Stimulated activated CD8-positive, alpha-beta memory T cell treated with anti-CD3 and anti-CD28 coated beads, Interleukin-7, amount 100 ng/mL, for 1 hour (primary cell): ENCODE measurements at places on chromosomes 3 and 15.
A peak's percentile ranks its signal among the peaks of the same experiment; 100 is the strongest.

DNA sequence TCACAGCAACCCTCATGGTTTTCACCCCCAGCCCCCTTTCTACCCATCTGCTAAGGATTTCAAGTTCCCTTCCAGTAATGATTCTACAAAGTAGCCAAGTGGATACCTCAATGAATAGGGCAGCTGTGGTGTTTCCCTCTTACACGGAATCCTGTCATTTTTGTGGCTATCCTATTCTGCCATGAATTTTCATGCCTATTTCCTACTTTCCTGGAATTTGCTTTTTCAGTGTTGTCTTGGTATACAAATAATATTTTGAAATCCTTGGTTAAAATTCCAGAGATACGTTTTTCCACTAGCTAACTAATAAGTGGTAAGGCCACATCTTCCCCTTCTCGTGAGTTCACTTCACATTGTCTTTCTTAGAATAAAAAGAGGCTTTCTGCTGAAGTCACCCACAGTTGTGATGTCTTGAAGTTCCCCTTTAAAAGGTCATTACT is 7.5 kb downstream of the ADPRH start:
- no peak for DNase-seq

DNA sequence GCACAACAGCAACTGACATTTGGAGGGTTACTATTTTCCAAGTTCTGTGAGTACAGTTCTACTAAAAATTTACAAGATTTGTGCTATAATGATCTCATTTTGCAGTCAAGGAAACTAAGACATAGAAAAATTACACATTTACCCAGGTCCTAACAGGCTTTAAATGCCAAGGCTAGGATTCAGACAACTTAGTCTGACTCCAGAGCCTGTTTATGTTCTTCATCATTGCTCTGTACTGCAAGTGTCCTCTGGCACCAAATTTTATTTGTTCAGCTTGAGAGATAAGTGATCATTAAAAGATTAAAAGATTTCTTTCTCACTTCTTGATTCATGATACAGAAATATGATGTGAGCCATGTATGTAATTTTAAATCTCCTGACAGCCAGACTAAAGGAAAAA is 290.8 kb downstream of the UBE2E2 start:
- no peak for DNase-seq

GRCh38 chr3:127008236-127008635 is 25.3 kb downstream of the PLXNA1 start:
- no peak for DNase-seq

DNA sequence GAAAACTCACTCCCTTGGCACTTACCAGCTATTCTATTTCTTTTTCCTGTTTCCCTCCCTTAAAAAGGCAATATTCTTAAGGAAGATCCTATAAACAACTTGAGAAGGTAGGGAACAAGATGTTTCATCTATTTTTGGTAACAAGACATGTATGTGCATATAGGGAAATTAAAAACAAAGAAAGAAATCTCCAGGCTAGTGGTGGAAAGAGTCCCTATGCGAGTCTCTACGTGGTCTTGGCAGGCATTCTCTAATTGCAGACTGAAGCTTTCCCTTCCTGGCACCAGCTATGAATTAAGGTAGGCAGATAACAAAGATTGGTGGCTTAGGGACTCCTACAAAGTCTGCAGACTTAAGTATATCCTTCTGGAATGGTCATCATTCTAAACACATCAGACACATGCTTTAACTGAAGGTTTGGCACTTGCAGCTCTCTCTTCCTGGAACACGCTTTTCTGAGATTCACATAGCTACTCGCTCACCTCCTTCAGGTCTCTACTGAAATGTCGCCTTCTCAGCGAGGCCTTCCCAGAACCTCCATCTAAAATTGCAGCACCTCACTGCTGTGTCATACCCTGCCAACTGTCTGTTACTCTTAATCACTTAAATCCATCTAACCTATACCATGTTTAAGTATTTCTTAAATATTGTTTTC is 336.0 kb downstream of the VGLL3 start:
- no peak for DNase-seq

- DNase-seq = no peak
These were observed 188.7 kb upstream of the TPM1 start for GRCh38 chr15:62853841-62854225.

DNA sequence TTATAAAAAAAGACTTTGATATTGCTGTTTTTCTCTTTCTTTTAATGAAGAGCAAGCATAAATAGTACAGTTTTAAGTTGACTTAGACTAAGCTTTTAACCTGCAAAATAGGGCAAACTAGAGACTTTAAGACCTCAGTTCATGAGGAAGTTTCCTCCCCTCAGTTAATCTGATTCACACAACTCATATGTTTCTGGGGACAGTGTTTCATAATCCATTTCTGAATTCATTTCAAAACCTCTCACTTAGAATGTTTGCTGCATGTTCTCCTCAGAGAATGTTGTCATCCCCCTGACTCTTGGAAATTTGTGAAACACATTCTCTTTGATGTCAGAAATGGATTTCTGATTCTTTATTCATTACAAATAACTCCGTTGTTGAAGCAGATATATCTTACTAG is 79.3 kb upstream of the SKOR1 start:
- DNase-seq = no peak

DNA sequence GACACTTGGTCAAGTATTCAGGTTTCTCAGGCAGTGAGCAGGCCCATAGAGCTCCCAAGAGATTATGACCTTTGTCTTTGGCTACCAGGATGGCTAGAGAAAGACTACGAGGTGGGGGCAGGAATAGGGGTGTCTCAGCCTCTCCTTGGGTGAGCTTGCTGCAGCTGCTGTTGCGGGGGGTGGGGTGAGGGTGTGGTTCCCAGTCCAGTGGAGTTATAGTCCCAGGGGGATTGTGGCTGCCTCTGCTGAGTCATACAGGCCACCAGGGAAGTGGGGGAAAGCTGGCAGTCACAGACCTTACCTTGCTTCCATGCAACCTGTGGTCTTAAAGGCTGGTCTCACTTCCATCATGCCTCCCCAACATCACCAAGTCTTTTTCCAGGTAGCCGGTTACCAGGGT is 31.7 kb downstream of the ATP2C1 start:
- no peak for DNase-seq

- no peak for DNase-seq
These were observed 340.9 kb upstream of the TBL1XR1 start for GRCh38 chr3:177538048-177538749.

DNA sequence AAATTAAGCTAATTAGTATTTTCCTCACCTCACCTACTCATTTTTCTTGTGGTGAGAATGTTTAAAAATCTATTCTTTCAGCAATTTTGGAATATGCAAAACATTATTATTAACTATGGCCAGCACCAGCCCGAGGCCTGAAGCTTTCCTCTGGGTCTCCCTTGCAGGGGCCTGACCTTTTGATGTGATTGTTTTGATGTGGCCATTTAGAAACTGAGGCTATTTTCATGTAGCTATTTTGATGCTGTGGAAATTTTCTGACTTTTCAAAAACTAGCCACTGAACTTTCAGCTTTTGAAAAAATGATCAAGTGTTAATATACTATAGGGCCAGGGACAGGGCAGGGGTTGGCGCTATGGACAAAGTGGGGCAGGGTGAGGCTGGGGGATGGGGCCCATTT is 8.2 kb upstream of the CCR9 start:
- DNase-seq = no peak

DNA sequence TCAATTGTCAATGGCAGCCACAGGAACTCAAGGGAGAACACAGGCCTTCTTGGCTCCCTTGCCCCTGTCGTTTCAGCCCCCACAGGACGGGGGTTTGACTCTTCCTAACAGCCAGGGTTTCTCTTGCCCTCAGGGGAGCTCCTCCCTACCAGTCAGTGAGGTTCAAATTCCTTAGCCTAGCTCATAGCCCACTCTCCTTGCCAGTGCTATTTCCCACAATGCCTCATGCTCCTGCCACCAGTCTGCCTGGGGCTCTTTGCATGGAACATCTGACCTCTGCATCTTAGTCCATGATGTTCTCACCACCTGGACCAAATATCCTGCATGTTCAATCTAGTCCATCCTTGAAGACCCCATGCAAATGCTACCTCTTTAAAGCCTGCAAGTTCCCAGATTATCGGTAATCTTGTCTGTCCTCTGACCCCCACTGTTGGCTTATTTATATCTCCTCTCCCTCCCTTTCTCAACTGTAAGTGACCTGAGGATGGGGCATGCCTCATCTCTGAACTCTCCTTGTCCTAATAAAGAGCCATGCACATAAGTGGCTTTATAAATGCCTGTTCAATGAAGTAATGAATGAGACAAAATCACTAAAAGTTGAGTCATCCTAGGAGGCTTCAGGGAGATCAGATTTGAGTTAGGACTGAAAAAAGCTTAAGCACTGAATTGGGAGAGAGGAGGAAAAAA is 78.0 kb downstream of the MYO1E start:
- DNase-seq = no peak

GRCh38 chr15:93897377-93897776 is 334.0 kb upstream of the MCTP2 start:
- no peak for DNase-seq

- DNase-seq = no peak
These were observed 13.0 kb downstream of the SLC9A9 start for GRCh38 chr3:143835312-143835711.

DNA sequence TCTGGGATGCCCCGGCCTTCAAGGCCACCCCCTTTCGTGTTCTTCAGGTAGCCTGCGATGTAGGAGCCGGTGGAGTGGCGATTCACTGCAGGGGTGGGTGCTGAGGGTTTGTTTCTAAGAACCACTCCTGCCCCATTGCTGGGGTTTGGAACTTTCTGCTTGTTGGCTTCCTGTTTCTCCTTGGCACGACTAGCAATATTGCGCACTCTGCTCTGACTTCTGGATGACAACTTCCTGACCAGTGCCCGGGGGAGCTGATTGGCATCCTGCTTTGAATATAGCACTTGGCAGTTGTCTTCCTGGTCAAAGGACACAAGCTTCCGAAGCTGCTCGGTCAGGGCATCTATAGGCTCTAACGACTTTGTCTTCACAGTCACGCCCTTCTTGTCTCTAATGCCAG is 187.6 kb upstream of the STRIT1 start:
- DNase-seq = no peak

- no peak for DNase-seq
These were observed 25.7 kb upstream of the MYLK start for GRCh38 chr3:123909785-123910184.

GRCh38 chr15:35992791-35993190 is 446.8 kb upstream of the DPH6 start:
- DNase-seq = no peak

DNA sequence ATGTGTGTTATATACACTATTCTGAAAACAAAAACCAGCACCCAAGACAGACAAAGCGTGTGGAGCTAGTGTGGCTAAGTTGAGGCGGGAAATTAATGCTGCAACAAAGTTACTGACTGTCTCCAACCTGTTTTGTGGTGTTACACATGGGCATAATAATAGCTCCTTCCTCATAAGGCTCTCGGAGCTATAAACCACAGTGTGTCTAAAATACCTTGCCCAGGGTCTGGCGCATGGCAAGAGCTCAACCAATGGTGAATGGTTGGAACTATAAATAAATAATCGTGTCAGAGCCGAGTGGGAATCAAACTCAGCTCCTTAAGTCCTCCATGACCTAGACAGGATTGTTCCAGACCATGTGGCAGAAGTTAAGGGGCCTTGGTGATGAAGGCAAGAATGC is 35.9 kb upstream of the TFRC start:
- DNase-seq = no peak

DNA sequence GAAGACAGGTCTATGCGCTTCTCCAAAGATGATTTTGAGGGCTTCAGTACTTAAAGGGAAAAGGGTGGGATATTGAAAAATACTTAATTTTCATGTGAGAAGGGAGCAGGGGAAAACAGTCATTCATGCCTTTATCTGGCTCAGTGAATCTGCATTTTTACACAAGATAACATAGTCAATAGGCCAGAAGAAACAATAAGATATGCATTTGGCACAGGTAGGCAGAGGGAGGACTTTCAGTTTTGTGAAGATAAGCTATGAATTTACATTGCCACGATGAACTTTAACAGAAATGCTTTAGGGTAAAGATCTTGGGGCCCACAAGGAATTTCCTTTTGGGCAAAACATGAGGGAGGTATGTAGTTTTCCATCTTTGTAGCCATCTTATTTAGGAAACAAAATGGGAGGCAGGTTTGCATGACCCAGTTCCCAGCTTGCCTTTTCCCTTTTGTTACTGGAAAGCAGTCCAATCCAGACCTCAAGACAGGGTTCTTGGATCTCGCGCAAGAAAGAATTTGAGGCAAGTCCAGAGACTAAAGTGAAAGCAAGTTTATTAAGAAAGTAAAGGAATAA is 504.2 kb downstream of the IGSF11 start:
- no peak for DNase-seq

GRCh38 chr3:128878556-128879124 is 780 bp upstream of the ACAD9 start:
- no peak for DNase-seq

- DNase-seq = peak; percentile 25
These were observed 79.7 kb downstream of the TMEM266 start for GRCh38 chr15:76139368-76140073.

- no peak for DNase-seq
These were observed 886.3 kb downstream of the ROBO1 start for GRCh38 chr3:78881501-78881900.

DNA sequence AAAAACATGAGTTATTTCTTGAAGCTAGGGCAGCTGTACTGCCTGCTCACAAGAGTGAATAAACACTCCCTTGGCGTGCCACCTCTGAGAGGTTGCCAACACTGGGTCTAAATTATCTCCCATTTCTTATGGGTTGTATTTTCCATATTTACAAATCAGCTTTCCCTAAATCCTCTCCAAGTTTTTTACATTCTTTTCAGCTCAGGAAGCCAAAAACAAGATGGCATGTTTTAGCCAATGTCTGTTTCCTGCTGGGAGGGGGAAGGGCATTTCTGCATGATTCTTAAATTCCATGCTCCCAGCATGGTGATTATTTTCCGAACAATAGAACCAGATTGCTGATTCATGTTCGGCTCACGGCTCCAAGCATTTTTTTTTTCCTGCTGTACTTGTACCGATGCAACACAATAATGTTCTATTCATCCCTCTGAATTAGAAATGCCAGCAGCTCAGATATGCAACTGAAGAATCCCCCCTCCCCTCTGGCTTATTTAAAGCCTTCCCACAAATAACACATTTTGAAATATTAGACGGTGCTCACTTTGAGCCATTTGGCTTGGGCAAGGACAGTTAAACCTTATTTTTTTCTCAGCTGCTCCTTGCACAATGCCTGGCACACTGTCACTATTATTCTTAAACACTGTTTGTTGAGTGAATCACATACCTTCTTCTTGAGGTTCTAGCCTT is 252.5 kb downstream of the THRB start:
- DNase-seq = no peak

- no peak for DNase-seq
These were observed 245.4 kb upstream of the MCTP2 start for GRCh38 chr15:93985925-93986324.

GRCh38 chr3:21859124-21860081 is 108.4 kb upstream of the ZNF385D start:
- DNase-seq = no peak

- DNase-seq = no peak
These were observed 7.3 kb downstream of the ACOX2 start for GRCh38 chr3:58529516-58530353.

DNA sequence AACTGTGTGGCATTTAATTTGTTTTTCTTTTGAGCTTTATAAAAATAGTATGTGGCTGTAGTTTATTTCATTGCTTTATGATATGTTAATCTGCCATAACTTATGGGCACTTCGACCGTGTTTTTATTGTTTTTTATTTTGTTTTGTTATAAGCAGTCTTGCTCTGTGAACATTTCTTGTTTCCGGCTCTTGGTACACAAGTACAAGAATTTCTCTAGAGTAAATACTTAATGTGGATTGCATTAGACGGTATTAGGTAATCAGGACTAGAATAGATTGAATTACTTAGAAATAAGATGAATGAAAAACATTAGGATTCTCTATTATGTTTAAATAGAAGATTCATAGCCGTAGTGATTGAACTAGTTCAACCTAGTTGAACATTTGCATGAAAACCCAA is 2.1 kb downstream of the ZFAND6 start:
- DNase-seq = no peak
